ENCODE measurements at places on chromosomes 1 and 21.

- no peak for DNase-seq
Observed at GRCh38 chr1:86069757-86070145, 86.8 kb downstream of the COL24A1 start.

GRCh38 chr1:71270394-71270915 lies 189.6 kb upstream of the ZRANB2 start:
- no peak for DNase-seq

DNA sequence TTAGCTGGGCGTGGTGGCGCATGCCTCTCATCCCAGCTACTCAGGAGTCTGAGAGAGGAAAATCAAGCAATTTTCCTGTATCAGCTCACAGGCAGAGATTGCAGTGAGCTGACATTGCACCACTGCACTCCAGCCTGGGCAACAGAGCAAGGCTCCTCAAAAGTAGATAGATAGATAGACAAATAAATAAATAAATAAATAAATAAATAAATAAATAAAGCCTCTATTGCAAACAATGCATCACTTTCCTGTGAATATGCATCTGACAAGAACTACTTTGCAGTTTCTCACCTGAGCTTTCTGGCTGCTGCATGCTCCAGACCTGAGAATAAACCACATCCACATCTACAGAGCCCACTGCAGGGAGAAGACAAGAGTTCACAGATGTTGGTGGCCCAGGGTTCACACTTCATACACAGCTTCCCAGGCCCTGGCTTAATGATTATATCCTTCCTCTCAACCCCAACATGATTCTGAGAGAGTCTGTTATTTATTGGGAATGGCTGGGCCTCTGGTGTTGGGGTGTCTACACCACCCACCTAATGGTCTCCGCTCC lies 28.6 kb downstream of the FCRL2 start:
- no peak for DNase-seq

DNA sequence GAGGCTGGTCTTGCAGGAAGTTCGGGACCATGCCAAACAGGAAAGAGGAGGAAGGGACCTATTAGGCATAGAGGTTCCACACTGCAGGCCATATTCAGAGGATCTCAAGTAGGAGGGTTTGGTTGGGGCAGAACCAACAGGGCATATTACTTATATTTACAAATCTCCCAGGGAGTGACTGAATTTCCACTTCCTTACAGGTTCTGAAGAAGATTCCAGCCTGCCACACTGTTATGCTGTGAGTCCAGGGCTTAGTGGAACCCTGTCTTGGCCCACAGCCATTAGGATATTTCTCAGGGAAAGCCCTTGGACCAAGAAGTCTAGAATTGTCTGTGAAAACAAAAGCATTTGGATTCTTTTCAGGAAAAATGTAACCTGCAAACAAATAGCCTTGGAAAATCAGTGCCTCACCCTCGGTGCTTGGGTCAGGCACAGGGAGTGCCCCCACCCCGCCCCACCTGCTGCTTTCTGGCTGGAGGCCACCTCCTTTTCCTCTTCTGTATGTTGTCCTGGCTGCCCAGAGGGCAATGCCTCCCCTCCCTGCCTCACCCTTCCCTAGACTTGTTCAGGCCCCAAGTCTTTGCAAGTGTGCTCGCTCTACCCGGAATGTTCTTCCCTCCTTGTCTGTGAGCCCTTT lies 41.0 kb upstream of the JUN start:
- no peak for DNase-seq

DNA sequence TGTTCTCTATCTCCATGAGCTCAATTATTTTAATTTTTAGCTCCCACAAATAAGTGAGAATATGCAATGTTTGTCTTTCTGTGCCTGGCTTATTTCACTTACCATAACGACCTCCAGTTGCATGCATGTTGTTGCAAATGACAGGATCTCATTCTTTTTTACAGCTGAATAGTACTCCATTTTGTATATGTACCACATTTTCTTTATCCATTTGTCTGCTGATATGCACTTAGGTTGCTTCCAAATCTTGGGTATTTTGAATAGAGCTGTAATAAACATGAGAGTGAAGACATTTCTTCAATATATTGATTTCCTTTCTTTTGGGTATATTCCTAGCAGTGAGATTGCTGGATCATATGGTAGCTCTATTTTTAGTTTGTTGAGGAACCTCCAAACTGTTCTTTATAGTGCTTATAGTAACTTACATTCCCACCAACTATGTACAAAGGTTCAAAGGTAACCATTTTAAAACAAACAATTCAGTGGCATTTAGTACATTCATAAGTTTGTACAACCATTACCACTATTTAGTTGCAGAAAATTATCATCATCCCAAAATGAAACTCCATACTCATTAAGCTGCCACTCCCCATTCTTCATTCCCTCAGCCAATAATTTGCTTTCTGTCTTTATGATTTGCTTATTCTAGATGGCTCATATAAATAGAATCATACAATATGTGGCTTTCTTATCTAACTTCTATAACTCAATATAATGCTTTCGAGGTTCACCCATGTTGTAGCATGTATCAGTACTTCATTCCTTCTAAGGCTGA lies 255.9 kb upstream of the NFIA start:
- DNase-seq, result no peak

GRCh38 chr1:25662061-25662460 lies 45.5 kb downstream of the MAN1C1 start:
- DNase-seq, result no peak

- DNase-seq, result peak; percentile 57
Observed at GRCh38 chr1:24928689-24929397, 1.2 kb downstream of the RUNX3 start.

GRCh38 chr1:68117416-68117815 lies 67.0 kb upstream of the DIRAS3 start:
- DNase-seq, result no peak

GRCh38 chr1:223712194-223712849 lies at the start of gene CAPN2:
Gene CAPN2, plus strand, starts transcription at chr1:223712539. Its CDS starts 102 bp downstream, at chr1:223712641.
- peak; percentile 50 for DNase-seq

GRCh38 chr1:19636065-19636464 lies 8.0 kb upstream of the NBL1 start:
- DNase-seq, result no peak

- DNase-seq, result no peak
Observed at GRCh38 chr1:57576756-57577155, 152.9 kb upstream of the DAB1 start.

GRCh38 chr1:114131526-114132220 lies 22.0 kb downstream of the SYT6 start:
- DNase-seq, result no peak

DNA sequence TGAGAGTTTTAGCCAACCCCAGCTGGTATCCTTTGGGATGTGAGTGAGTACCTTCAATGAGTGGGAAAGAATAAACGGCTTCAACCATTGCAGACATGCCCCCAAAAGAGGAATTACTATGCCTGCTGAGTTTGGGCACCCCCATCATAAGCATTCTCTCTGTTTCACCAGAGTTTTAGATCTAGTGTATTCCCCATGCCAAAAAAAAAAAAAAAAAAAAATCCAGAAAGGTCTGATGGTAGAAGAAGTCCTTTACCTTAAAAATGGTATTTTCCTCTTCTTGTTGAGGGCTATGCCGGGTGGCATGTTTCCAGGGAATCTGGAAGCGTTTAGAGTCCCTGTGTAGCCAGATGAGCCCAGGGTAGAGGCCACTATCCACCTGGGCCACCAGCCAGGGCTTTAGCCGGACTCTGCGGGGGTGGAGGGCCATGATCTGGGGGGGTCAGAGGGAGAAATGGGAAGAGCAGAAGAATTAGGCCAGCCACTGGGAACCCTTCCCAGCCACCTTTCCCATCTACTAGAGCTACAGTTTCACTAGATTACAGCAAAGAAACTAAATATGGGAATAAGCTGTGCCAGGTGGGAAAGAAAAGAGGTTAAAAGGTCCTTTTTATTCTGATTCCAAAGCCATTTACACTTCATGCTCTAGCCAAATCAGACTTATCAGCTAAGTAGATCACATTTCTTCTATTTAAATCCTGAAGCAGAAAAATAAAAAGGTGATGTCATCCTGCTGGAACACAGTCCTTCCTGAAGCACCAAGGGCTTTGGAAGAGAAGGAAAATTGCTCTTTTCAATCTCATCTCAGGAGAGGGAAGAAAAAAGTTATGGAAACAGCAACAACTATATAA lies 4.7 kb downstream of the IRF6 start:
- DNase-seq, result no peak

GRCh38 chr1:195637539-195637938 lies 970.7 kb downstream of the KCNT2 start:
- DNase-seq, result no peak

- no peak for DNase-seq
Observed at GRCh38 chr1:9835758-9836631, 12.2 kb upstream of the CLSTN1 start.

DNA sequence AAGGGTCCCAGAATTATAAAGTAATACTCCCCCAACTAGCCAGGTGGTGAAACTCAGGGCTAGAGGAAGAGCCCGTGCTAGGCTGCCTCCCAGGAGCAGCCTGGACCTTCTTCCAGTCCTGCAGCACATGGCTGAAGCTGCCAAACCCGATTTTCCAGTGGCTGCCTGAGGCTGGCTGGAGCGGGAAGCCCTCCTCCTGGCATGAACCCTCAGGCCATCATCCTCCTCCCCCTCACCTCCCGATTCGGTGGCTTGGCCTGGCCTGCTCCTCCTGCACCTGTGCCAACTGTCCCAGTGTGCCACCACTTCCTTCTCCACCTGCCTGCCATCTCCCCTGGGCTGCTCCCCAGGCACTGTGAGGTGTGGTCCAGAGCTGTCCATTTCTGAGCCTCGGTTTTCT lies 3.0 kb upstream of the TSPAN1 start:
- DNase-seq, result no peak

DNA sequence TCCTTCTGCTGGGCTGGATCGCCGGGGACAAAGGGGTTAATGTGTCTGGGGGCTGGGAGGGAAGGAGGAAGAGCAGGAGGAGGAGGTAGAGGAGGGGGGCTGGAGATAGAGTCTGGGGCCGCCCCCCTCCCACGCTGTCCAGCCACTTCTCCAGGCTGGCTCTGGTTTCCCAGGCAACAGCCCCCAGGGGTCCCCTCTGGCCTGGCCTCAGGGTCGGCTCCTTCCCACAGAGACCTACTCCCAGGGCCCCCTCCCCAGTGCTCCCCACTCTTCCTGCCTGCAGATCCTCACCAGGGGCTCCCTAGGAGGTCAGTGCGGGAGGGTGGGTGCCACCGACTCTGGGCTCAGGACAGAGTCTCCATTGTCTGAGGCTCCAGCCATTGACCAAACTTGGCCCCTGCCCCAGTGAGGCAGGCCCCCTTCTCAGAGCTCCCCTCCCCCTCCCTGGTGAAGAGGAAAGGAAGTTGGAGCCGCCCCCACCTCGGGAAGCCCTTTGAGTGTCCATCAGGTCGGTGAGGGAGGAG lies 34.1 kb downstream of the ARHGEF10L start:
- DNase-seq, result no peak

GRCh38 chr1:59446257-59446901 lies 149.5 kb downstream of the FGGY start:
- no peak for DNase-seq

- DNase-seq, result no peak
Observed at GRCh38 chr1:118302145-118302544, 117.1 kb upstream of the SPAG17 start.

GRCh38 chr1:194045416-194045815 lies 859.0 kb upstream of the B3GALT2 start:
- no peak for DNase-seq

DNA sequence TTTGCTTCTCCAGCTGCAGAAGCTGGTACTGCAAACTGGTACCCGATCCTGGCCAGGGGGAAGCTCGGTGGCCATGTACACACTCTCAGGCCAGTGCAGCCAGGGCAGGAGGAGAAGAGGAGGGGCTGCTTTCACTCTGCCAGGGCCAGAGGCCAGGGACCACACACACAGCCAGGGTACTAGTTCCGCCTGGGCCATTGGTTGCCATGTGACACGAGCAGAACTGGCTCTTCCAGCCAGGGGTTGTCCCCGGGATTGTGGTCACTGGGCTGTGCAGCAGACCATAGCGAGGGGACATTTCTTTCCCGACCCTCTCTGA lies 3.7 kb upstream of the SHISAL2A start:
- DNase-seq, result no peak

- no peak for DNase-seq
Observed at GRCh38 chr1:54323324-54323739, 82.9 kb downstream of the SSBP3 start.

GRCh38 chr1:112646225-112646624 lies 26.6 kb downstream of the CAPZA1 start:
- no peak for DNase-seq

GRCh38 chr1:119724611-119725218 lies 13.0 kb downstream of the PHGDH start:
- DNase-seq, result no peak

GRCh38 chr1:226666692-226667091 lies 72.4 kb downstream of the ITPKB start:
- no peak for DNase-seq

GRCh38 chr1:13797397-13797796 lies 97.4 kb downstream of the PRDM2 start:
- DNase-seq, result no peak

- no peak for DNase-seq
Observed at GRCh38 chr1:90220941-90221693, 226.2 kb downstream of the ZNF326 start.

- DNase-seq, result peak; percentile 35
Observed at GRCh38 chr21:29195981-29196669, 65.7 kb downstream of the MAP3K7CL start.

DNA sequence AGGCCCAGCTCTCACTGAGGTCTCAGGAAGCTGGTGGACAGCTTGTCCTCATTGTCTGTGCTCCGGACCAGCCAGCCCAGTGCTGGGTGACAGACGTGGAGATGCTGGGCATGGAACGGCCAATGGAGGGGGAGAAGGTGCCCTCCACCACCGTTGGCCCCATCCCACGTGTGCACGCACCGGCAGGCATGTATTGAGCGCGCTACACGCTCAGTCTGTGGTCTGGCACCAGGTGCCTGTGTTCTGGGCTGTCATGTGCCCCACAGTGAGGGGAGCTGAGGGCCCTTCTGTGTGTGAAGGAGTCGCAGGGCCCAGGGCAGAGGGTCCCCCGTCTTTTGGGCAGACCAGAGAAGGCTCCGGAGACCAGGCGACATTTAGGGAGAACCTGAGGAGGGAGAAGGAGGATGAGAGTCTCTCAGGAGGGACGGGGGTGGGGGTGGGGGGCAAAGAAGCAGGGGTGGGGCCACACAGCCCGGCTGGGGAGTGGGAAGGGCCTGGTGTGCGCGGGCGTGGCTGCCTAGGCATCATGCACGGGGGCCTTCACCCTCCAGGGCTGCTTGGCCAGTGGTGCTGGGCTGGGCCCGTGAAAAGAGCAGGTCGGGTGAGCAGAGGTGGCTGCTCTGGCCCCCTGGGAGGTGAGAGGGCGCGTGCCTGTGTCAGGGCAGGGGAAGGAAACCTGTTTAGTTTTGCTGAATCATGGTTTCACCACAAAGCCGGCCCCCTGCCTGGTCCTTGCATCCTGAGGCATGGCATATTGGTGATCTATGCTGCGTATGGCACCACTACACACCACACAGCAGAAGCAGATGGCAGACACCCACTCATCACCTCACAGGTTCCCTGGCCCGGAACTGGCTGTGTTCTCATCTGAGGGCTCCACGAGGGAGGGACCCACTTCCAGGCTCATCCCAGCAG lies 86.7 kb upstream of the TTC34 start:
- DNase-seq, result no peak
